ENCODE measurements at places on chromosomes 4 and X.

GRCh38 chr4:1753697-1754311 lies 32.5 kb downstream of the TACC3 start:
- DNase-seq, result no peak

DNA sequence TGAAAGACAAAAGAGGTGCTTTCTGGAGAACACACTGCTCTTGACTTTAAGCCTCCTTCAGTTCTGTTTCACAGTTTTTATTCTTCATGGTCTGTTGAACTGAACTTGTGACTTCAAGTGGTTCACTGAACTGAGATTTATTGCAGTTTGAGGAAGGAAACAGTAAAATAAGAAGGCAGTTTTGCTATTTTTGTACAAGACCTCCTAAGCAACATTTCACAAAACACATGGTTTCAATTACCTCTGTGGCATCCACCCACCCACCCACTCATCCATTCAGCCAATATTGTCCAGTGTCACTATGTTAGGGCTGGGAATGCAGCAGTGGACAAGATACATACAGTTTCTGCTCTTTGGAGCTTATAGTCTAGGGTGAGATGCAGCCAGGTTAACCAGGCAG lies 131.3 kb downstream of the IL1RAPL2 start:
- no peak for DNase-seq

GRCh38 chr4:168411318-168412150 lies 68.8 kb downstream of the DDX60L start:
- DNase-seq, result no peak

DNA sequence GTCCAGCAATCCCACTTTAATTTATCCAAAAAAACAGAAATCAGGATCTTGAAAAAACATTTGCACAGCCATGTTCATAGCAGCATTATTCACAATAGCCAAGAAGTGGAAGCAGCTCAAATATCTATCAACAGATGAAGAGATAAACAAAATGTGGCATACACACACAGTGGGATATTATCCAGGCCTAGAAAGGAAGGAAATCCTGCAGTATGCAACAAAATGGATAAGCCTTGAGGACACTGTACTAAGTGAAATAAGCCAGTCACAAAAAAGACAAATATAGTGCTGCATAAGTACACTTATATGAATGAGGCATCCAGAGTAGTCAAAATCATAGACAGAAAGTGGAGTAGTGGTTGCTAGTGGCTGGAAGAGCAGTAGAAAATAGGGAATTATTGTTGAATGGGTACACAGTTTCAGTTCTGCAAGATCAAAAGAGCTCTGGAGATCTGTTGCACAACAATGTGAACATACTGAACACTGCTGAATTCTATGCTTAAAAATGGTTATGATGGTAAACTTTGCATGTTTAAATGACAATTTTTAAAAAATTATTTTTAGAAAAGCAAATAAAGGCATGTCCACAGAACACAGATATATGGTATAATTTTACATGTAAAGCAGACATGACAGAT lies 25.6 kb downstream of the CHM start:
- DNase-seq, result no peak

DNA sequence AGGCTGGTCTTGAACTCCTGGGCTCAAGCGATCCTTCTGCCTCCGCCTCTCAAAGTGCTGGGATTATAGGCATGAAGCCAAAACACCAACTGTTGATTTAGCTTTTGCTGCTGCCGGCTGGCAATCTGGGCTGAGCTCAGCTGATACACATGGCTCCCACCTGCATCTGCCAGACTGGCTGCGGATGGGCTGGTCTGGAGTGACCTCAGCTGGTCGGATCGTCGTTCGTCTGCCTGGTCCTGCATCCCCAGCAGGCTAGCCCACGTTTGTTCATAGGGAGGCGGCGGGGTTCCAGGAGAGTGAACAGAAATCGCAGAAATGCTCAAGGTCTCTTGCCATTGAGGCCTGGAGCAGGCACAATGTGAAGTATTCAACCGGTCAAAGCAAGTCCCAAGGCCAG lies 74.4 kb upstream of the DDX3X start:
- no peak for DNase-seq

- no peak for DNase-seq
These were observed 361.4 kb downstream of the TEX13C start for GRCh38 chrX:125681058-125681457.

DNA sequence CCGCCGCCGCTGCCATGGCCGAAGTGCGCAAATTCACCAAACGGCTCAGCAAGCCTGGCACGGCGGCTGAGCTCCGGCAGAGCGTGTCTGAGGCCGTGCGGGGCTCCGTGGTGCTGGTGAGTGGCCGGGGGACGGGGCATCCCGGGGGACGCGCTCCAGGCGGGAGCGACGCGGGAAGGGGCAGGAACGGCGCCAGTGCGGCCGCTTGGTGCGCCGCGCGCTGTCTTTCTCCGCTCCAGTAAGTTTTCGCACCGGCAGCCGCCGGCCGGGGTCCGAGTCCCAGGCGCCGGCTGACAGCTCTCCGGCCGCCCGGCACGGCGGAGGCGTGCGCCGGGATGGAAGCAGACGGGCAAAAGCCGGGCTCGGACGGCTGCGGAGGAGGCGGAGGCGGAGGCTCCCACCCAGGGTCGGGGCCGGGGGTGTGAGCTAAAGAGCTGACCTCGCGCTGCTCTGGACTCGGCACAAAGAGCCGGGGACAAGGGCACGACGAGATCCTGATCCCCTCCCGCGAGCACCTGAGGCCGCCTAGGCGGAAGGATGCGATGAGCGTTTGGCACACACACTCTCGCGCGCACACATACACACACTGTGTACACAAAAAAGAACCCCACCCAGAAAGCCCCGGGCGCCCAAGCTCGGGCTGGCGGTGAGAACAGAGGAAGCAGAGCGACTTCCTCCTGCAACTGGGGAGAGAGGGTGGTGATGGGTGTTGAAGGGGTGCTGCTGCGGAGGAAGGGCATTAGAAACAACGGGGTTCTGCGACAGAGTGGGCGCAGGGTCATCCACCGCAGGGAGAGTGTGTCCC lies 545 bp downstream of the DOCK11 start:
- DNase-seq, result peak; percentile 58

DNA sequence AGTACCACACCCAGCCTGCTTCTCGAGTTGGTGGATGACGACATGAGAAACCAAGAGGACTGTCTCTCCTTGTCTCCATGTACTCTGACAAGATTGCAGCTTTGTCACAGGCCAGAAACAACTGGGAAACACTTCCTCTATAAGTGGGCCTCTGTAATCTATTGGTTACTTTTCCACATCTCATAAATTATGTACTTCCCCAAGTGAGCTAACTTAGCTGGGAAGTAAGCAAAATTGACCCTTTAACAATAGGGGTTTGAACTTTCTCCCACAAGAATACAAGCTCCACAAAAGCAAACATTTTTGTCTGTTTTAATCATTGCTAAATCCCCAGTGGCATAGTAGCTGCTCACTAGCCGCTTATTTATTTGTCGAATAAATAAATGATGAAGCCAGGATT lies 14.1 kb upstream of the USO1 start:
- no peak for DNase-seq

DNA sequence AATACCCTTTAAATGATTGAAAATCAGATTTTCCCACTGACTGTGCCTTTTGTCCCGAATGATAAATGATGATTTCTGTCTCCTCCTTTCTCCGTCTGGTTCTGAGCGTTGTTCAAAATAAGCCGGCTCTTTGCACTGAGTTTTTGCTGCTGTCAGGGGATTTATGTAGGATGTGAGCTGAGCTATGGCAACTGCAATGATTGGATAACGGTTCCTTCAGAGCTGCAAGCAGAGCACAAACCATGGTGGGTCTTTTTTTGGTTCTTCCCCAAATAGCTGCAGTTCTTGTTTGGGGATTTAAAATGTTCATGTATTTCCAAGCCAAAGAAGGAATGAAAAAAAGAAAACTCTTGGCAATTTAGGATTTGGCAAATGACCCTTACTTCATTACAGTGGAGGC lies 124.5 kb upstream of the CASK start:
- DNase-seq, result no peak

- no peak for DNase-seq
These were observed 7.5 kb downstream of the GATA1 start for GRCh38 chrX:48793935-48794334.

GRCh38 chrX:47223476-47224250 lies 5.2 kb downstream of the CDK16 start:
- DNase-seq, result no peak

Measured in stimulated activated CD8-positive, alpha-beta memory T cell treated with anti-CD3 and anti-CD28 coated beads, Interleukin-4, amount 100 ng/mL, for 1 hour (primary cell).